ENCODE measurements at places on chromosomes 4 and X.

DNA sequence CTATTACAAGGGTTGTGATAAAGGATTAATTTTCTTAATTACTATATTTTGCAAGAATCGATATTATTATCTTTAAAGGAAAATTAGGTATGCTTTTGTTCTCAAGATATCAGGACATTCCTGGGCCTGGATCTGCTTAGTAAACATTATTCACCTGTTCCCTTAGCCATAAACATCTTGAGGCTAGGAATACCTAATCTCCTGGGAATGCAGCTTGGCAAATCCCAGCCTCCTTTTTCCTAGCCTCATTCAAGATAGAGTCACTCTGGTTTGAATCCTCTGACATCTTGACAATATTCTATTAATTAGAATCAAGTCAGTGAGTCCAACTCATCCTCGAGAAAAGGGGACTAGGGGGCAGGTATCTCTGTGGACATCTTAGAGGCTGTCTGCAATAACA lies 327.1 kb downstream of the STIM2 start:
- H3K27me3 ChIP-seq: no peaks in the 10 kb centered on the region
- no peaks in the 10 kb centered on the region for H3K36me3 ChIP-seq
- H3K4me1 ChIP-seq: no peaks in the 10 kb centered on the region
- DNase-seq: no peak
- H3K4me3 ChIP-seq: no peak overlapping the region
- H3K27ac ChIP-seq: no peak overlapping the region

DNA sequence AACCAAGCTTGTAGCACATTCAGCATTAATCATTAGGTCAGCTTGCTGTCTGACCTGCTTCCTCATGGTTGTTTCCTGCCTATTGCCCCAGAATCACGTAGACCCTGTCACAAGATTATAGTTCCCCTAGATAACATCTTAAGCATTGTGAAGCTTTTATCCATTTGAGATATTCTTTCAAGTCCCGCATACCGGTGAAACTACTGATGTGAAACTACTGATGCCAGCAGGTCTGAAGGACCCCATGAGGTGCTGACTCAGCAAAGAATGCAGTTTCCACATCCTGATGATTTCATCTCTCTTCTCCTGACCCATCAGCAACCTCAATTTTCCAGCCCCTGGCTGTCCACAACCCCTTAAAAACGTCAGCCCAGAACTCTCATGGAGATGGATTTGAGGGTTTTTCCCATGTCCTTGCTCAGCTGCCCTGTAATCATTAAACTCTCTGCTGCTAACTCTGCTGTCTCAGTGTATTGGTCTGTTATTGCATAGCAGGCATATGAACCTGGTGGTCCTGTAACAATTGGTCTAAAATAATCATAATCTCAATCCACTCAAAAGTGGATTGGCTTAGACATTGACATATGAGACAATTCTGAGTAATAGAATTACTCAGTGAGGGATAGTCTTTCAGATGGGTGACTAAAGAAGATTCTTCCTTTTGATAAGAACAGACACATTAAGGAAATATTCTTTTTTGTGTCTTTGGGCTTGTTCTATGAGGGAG lies 26.3 kb upstream of the UBA6 start:
- no peak for DNase-seq
- no peaks in the 10 kb centered on the region for H3K27me3 ChIP-seq
- no peaks in the 10 kb centered on the region for H3K4me1 ChIP-seq
- no peak overlapping the region for H3K4me3 ChIP-seq
- no peak overlapping the region for H3K27ac ChIP-seq
- peaks cover 2% of the 10 kb centered on the region for H3K36me3 ChIP-seq

DNA sequence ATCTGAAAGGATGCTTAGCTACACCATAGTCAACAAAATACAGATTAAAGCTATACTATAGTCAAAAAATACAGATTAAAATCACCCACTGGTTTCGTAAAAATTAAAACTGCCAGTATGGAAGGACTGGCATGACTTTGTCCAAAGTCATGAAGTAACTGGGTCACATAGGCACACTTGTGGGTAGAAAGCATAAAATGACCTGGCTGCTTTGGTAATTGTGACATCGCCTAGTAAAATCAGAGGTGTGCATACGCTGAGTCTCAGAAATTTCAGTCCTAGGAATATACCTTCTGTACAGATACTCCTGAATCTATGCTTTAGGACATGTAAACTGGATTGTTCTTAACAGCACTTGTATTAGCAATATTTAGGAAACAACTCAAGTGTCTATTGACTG lies 28.1 kb downstream of the CLNK start:
- no peak for DNase-seq
- H3K27me3 ChIP-seq: no peaks in the 10 kb centered on the region
- H3K27ac ChIP-seq: no peak overlapping the region
- H3K4me1 ChIP-seq: no peaks in the 10 kb centered on the region
- H3K36me3 ChIP-seq: no peaks in the 10 kb centered on the region

DNA sequence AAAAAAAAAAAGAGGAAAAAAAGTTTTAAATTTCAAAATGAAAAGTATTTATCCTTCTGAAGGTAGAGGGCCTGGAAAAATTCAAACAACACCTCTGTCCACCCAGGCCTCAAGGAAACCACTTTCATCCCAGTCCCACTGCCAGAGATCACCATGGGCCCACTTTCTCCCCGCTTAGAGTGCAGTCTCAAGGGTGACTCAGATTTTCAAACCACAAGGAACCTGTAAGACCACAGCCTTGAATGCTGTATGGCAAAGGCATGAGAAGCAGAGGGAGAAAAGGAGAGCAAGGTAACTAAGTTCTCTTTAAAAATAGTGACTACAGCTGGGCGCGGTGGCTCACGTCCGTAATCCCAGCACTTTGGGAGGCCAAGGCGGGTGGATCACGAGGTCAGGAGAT lies 87.9 kb upstream of the PACRGL start:
- no peak for DNase-seq
- no peaks in the 10 kb centered on the region for H3K4me1 ChIP-seq
- no peaks in the 10 kb centered on the region for H3K27me3 ChIP-seq
- H3K4me3 ChIP-seq: no peak overlapping the region

DNA sequence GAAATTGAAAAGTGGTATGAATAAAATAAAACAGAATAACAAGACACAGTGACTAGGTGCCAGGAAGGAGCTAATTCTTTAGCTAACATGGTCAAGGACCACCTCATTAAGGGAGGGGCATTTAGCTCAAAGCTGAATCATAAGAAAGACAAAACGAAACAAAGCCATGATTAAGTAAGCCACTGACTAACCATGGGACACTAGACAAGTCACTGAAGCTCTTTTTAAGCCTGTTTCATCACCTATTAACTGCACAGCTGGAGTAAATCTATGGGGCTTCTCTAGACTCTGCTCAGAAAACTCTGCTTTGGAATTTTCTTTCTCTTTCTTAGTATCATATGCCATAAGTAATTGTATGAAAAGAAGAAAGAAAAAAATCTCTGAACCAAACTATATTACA lies 49.8 kb upstream of the C1QTNF7 start:
- no peak for DNase-seq
- no peak overlapping the region for H3K4me3 ChIP-seq
- H3K36me3 ChIP-seq: no peaks in the 10 kb centered on the region

- peaks cover 28% of the 10 kb centered on the region for H3K27me3 ChIP-seq
- DNase-seq: no peak
- no peak overlapping the region for H3K27ac ChIP-seq
- H3K36me3 ChIP-seq: no peaks in the 10 kb centered on the region
- H3K4me3 ChIP-seq: no peak overlapping the region
Observed at GRCh38 chrX:133033010-133033409, 63.9 kb downstream of the USP26 start.

- H3K4me1 ChIP-seq: peaks cover 2% of the 10 kb centered on the region
- H3K27ac ChIP-seq: no peak overlapping the region
- no peak for DNase-seq
- H3K27me3 ChIP-seq: no peaks in the 10 kb centered on the region
- no peaks in the 10 kb centered on the region for H3K36me3 ChIP-seq
Observed at GRCh38 chrX:45400027-45400779, 199.5 kb upstream of the DIPK2B start.

DNA sequence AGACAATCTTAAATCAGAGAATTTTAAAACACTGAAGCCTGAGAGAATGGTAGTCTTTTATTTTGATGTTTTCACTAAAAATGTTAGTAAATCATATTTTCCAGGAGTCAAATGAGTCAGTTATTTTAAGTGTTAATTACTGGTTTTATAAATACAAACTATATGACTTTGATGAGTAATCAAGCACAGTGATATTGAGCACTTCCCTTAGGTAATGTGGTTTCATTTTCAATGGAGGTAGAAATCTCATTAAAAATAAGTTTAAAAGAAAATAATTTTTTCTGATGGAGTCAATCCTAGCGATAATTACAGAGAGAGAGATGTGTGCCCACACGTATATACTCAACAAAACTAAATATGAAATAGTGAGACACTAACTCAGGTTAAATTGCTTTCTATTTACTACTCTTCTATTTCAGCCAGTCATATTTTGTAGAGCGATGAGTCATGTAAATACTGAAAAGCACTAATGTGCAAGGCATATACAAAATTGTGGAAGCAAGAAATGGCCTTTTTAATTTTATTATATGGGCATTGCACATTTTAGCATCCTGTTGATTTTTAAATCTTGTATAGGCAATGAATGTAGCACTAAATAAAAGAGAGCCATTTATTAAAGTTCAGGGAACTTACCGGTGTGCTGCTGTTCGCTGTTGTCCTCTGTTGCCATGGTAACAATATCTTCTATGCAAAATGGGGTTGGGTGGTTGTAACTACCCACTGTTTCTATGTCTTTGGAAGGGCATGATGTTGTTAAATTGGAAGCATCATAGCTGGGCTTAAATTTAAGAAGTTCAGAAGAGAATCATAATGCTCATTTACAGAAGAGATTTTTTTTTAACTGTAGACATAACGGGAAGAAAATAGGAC lies 513.7 kb downstream of the TLL1 start:
- DNase-seq: no peak
- no peak overlapping the region for H3K4me3 ChIP-seq
- H3K27me3 ChIP-seq: no peaks in the 10 kb centered on the region
- no peak overlapping the region for H3K27ac ChIP-seq
- H3K36me3 ChIP-seq: no peaks in the 10 kb centered on the region

- H3K4me3 ChIP-seq: no peak overlapping the region
- H3K36me3 ChIP-seq: peaks cover 38% of the 10 kb centered on the region
- H3K27me3 ChIP-seq: no peaks in the 10 kb centered on the region
- H3K4me1 ChIP-seq: no peaks in the 10 kb centered on the region
- no peak for DNase-seq
- no peak overlapping the region for H3K27ac ChIP-seq
Observed at GRCh38 chr4:27005501-27005900, 144.9 kb downstream of the STIM2 start.

DNA sequence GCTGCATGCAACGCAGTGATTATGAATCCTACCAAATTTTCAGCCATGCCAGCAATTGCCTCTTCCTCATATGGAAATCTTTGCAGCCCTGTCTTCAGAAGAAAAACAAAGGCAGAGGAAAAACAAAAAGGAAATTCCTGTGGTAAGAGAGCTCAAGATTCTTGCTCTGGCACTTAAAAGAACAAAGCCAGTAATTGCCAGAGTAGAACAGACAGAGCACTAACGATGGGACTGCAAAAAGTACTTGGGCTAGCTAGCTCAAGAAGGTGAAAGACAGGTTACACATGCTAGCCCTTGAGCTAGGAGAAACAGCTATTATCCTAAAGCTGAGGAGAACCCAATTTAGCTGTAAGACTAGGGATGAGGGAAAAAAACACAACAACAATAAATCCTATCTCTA lies 582.3 kb downstream of the KCNIP4 start:
- peaks cover 2% of the 10 kb centered on the region for H3K4me1 ChIP-seq
- no peak overlapping the region for H3K4me3 ChIP-seq
- H3K27me3 ChIP-seq: no peaks in the 10 kb centered on the region
- H3K27ac ChIP-seq: no peak overlapping the region

DNA sequence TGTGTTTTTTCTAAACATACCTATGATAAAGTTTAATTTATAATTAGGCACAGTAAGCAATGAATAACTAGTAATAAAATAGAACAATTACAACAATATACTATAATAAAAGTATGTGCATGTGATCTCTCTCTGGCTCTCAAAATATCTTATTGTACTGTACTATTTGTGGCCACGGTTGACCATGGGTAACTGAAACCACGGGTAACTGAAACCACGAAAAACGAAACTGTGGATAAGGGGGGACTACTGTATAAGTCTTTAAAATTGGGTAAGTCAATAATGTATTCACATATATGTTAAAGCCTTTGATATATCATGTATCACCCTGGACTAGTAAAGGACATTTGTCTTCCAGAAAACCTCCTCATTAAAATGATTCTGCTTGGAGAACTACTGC lies 20.0 kb downstream of the TMEM154 start:
- H3K4me1 ChIP-seq: no peaks in the 10 kb centered on the region
- H3K36me3 ChIP-seq: no peaks in the 10 kb centered on the region
- no peak overlapping the region for H3K4me3 ChIP-seq
- no peak overlapping the region for H3K27ac ChIP-seq
- no peak for DNase-seq

DNA sequence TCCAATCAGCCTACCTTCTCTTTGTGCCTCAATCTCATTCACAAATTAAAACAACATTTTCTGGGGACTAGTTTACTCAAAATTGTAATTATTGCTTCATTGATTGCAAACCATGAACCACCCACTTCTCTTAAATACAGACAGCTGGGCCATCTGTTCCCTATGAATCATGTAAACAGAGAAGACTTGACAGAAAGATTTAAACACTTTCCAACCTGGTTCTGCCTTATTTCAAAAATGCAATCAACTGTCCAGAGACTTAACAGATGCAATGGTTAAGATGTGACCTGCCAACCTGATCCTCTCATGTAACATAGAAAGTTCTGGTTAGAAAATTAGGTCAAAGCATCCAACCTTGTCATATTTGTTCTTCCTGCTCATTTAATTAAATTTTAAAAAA lies 20.8 kb upstream of the SERTM2 start:
- no peak for DNase-seq
- H3K4me1 ChIP-seq: no peaks in the 10 kb centered on the region
- no peaks in the 10 kb centered on the region for H3K36me3 ChIP-seq
- no peak overlapping the region for H3K27ac ChIP-seq
- peaks cover 4% of the 10 kb centered on the region for H3K27me3 ChIP-seq

DNA sequence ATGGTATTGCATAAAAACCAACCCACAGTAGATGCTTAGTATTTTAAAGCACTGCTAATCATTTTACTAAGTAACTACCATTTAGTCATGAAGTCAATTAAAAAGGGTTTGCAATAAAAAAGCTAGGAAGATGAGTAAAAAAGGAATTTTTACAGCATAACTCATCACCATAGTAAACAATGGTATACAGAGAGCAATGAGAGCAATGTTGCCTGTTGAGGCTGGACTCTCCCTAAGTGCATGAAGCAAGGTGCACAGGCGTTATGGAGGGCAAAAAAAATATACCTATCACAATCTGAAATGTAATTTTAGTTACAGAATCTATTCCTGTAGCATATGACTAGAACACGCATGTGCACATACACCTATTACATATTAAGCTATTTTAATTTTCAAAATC lies 129.6 kb upstream of the BMP3 start:
- no peaks in the 10 kb centered on the region for H3K27me3 ChIP-seq
- no peak overlapping the region for H3K4me3 ChIP-seq
- H3K36me3 ChIP-seq: no peaks in the 10 kb centered on the region
- DNase-seq: no peak
- H3K27ac ChIP-seq: no peak overlapping the region
- no peaks in the 10 kb centered on the region for H3K4me1 ChIP-seq

GRCh38 chr4:159443975-159444374 lies 341.1 kb downstream of the RAPGEF2 start:
- no peaks in the 10 kb centered on the region for H3K27me3 ChIP-seq
- no peak for DNase-seq
- H3K4me3 ChIP-seq: no peak overlapping the region
- H3K4me1 ChIP-seq: no peaks in the 10 kb centered on the region
- H3K36me3 ChIP-seq: no peaks in the 10 kb centered on the region

GRCh38 chrX:44675362-44676024 lies 132.8 kb upstream of the FUNDC1 start:
- H3K27ac ChIP-seq: no peak overlapping the region
- no peak overlapping the region for H3K4me3 ChIP-seq
- no peak for DNase-seq

All from neuronal stem cell (in vitro differentiated cells).